ENCODE measurements at places on chromosomes 1 and 21.

DNA sequence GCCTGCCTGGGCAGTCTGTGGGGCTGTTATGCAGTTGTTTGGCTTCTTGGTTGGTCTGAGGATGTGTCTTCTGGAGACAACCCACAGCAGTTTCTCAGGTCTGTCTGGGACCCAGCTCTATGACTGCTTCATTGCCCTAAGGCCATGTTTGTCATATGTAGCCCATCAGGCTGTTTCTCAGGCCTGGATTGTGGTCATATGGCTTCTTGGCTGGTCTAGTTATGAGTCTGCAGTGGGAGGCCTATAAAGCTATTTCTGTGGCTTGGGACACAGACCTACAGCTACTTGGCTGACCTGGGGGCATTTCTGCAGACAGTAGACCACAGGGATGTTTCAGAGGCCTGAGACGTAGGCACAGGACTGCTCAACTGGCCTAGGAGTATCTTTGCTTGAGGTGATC lies 41.5 kb downstream of the CHIA start:
- DNase-seq = no peak

GRCh38 chr1:201326710-201327109 lies 43.4 kb downstream of the PKP1 start:
- DNase-seq = no peak

DNA sequence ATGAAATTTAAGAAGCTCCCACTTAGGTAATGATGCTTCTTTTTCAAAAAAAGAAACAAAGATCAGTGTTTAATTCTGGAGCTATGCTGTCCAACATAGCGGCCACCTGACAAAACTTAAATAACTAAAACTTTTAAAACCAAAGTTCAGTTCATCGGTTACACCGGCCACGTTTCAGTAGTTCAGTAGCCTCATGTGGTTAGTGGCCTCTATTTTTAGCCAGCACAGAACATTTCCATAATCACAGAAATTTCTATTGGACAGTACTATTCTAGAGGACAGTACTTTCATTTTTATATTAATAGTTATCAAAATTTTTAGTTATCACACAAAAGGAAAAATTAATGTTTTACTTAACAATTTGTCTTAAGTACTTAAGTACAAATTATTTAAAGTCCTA lies 141.0 kb downstream of the USP25 start:
- DNase-seq = no peak

- no peak for DNase-seq
These were observed 46.8 kb downstream of the WDR3 start for GRCh38 chr1:117976381-117976780.

DNA sequence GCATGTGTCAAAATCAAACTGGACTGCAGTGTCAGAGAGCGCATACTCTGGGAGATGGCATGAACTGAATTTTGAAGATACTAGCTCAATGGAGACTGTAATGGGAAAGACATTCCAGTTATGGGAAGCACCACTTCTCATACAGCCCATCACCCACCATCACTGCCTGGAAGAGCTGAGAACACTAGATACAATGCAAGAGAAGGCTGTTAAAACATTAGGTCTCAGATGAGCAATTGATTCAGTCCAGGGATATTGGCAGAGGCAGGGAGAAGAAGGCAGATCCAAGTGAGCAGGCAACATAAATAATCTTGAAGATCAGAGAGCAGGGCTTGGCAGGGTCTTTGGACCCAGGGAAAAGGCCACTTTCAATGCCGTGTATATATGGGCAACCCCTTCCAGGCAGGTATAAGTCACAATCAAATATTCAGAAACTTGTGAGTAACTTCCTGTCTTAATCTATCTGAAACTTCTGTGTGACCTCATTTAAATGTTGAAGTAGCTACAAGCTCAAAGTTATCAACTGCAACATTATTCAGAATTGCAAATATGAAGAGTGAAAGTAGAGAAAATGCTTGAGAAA lies 290.3 kb upstream of the SGIP1 start:
- no peak for DNase-seq

GRCh38 chr1:226956942-226957713 lies 17.0 kb downstream of the COQ8A start:
- DNase-seq = no peak

- DNase-seq = no peak
These were observed 184.6 kb downstream of the TGFB2 start for GRCh38 chr1:218529646-218530300.

DNA sequence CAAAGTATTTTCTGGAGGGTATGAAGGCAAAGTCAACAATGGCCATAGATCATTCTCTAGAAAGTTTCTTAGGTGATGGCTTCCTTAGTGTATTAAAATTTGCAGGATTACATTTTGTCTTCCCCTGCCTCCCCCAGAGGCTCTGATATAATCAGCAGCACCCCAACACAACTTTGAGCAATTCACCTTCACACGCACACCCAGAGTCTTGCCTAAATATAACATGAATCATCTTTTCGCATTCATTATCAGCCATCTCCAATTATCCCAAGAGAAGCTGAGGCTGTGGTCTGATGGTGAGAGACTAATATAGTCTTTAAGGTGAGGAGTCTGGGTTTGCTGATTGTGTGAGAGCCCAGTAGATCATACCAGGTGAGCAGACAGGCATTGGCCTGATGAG lies 343.0 kb downstream of the RRAGC start:
- no peak for DNase-seq

DNA sequence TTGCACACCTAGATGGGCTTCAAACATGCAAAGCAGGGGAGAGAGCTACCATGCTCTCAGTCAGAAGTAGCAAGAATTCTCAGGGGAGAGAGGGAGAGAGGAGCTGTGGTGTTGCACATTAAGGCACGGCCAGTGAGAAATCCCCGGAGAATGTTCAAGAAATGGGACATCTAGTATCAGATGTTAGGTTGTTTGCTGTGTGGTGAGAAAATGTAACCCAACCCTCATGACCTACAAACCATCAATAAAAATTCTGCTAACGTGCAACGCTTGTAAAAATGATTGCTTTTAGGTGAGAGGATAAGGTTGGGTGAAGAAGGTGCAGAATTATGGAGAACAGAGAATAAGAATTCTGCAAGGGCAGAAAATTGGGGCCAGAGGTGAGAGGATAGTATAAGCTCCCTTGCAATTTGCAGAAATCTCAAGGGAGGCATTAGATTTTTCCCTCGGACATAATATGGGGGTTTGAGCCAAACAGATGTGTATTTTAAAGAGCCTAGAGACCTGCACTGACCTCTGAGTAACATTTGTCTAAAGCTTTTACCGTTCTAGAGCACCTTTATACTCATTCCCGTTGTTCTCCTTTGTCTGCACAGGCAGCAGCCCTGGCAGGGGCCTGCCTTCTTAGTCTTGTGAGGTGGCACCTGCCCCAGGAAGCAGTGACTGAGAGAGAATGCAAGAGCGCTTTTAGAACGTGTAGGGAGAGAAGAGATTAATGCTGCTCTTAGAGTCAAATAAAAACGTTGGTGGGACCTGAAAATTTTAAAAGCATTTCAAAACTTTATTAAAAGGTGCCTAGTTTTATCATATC lies 25.4 kb upstream of the KIAA0040 start:
- no peak for DNase-seq

- no peak for DNase-seq
These were observed 940 bp downstream of the SRRM1 start for GRCh38 chr1:24644100-24644384.

DNA sequence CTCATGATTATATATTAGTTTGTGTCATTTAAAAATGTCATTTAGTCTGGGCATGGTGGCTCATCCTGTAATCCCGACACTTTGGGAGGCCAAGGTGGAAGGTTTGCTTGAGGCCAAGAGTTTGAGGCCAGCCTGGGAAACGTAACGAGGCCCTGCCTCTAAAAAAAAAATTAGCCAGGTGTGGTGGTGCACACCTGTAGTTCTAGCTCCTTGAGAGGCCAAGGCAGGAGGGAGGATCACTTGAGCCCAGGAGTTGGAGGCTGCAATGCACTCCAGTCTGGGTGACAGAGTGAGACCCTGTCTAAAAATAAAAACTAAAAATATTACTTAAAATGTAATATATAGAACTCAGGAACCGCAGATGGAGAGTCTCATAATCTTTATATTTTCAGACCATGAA lies 34.6 kb downstream of the RUNX3 start:
- DNase-seq = no peak

- DNase-seq = no peak
These were observed 52.4 kb upstream of the ASPM start for GRCh38 chr1:197198911-197199310.

- DNase-seq = no peak
These were observed 30.5 kb upstream of the RC3H1 start for GRCh38 chr1:174052621-174053020.

- no peak for DNase-seq
These were observed 276.4 kb upstream of the PRMT6 start for GRCh38 chr1:106780066-106780465.

DNA sequence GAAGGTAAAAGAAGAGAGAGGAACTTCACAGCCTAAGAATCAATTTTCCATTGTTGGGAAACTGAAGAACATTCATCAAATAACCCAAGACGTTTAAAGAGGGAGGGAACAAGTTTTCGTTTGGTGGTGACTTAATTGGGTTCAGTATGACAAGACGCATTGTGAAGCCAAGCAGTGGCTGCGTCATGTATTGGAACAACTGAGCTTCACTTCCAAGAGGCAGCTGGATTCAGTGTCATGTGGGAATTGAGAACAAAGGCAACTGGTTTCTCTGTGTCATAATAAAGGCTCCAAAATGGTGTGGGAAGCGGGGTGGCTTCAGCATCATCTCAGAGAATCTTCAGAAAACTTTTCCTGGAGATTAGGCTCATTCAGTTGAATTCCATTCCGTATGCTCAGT lies 29.8 kb upstream of the RC3H1 start:
- DNase-seq = no peak

DNA sequence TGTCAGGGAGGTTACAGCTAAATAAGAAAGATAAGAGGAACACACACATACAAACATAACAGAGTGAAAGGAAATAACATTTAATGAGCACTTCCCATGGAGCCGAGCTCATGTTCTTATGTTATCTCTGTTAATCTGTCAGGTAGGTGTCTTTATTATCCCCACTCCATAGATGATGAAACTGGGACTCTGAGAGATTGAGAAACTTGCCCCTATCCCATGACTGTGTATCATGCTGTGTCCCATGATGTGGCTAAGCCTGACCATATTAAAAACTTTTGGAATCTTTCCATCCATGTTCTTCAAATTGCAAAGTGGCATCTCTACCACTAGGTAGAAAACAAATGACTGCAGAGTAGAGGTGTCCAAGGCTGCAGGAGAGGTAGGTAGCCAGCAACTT lies 285.2 kb upstream of the SGIP1 start:
- no peak for DNase-seq

GRCh38 chr1:20216574-20216973 lies 30.3 kb upstream of the PLA2G2C start:
- DNase-seq = no peak

GRCh38 chr1:77361621-77362020 lies 79.8 kb downstream of the AK5 start:
- DNase-seq = no peak

GRCh38 chr1:211614615-211615014 lies 35.7 kb upstream of the SLC30A1 start:
- no peak for DNase-seq

GRCh38 chr21:28419811-28420210 lies 572.9 kb downstream of the LTN1 start:
- no peak for DNase-seq

DNA sequence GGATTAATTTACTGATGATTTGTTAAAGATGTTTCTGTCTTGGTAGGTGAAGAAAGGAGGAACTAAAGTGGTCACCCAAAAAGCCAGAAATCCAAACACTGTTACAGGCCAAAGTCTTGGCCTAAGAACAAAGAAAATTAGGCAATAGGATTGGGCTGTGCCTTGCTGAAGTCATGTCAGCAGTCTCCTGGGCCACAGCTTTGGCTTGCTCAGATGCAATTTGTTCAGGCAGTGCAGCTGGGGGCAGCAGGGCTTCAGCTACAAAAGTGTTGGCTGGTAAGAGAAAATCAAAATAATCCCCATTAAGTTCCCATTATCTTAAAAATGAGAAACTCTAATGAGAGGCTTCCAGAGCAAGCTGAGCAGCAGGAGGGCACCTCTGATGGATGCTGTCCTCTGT lies 14.0 kb upstream of the RAP1A start:
- no peak for DNase-seq

DNA sequence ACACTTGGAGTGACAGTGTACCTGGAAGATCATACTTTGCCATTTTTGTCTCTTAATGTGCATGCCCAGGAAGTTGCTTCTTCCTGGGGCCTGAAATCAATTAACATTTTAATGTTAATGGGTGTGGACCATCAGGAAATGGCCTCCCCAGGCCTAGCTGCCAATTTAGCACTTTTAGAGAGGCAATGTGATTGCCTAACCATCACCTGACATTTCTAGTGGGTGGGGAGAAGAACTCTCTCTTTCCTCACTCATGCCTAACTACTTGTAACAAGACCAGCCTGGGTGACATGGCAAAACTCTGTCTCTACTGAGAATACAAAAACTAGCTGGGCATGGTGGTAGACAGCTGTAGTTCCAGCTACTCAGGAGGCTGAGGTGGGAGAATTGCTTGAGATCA lies 549.0 kb upstream of the RGS18 start:
- no peak for DNase-seq

DNA sequence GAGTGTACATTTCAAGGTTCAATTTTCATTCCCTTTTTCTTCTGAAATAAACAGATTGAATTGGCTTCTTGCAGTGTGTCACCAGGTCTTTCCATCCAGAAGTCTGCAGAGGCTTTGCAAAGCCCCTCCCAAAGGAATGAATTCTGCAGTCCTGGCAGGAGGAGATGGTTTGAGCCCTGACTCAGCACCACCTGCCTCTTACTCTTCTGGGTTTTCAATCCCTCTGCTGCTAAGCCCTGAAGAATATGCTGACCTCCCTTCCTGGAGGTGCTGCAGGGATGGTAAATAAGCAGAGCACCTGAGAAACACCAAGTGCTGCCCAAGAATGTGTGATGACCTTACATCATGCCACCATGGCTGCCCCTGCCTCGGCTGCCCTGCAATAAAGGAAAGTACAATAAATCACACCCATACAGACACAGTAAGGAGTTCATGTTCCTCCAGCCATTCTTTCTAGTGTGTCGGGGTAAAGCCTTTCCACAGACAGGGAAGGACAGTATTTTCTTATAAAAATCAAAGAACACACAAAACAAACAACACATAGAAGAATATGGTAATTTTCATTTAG lies 209.2 kb downstream of the ZNF326 start:
- DNase-seq = no peak

- no peak for DNase-seq
These were observed 168.3 kb downstream of the RHOU start for GRCh38 chr1:228903434-228904071.

- DNase-seq = no peak
These were observed 84.3 kb downstream of the HS2ST1 start for GRCh38 chr1:86998727-86999126.

GRCh38 chr1:18542351-18542750 lies 61.6 kb downstream of the KLHDC7A start:
- no peak for DNase-seq

GRCh38 chr1:203325418-203326091 lies 20.2 kb downstream of the BTG2 start:
- no peak for DNase-seq

DNA sequence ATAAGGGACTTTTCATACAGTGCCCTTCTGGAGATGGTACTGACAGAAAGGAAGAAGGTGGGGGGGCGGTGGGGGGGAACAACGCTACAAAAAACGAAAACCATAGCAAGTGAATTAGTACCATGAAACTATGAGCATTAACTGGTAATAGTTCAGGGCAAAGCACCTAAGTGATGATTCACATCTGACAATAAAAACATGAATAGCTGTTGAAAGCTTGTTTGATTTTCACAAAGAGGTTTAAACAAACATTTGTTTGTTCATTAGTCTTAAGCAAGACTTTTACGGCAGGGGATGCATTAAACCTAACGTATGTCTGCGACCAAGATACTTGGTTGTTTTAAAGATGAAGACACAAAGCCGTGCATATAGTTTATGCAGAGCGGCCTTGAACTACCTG lies 177.5 kb downstream of the LMO4 start:
- no peak for DNase-seq

GRCh38 chr1:15326691-15327588 lies 79.9 kb downstream of the FHAD1 start:
- no peak for DNase-seq

Data from stimulated activated CD4-positive, alpha-beta T cell treated with anti-CD3 and anti-CD28 coated beads, Interleukin-2, amount 100 ng/mL, for 4 hours (primary cell).